ENCODE measurements at places on chromosomes 5 and 9.

DNA sequence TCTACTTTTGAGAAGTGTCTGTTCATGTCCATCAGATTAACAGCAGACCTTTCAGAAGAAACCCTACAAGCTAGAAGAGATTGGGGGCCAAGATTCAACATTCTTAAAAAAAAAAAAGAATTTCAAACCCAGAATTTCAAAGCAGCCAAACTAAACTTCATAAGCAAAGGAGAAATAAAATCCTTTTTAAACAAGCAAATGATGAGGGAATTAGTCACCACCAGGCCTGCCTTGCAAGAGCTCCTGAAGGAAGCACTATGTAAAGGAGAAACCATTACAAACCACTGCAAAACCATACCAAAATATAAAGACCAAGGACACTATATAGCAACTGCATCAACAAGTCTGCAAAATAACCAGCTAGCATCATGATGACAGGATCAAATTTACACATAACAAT is 124.6 kb upstream of the PDE4D start:
- peak; percentile 4 for DNase-seq

GRCh38 chr9:87601176-87601575 is 103.5 kb downstream of the DAPK1 start:
- no peak for DNase-seq

DNA sequence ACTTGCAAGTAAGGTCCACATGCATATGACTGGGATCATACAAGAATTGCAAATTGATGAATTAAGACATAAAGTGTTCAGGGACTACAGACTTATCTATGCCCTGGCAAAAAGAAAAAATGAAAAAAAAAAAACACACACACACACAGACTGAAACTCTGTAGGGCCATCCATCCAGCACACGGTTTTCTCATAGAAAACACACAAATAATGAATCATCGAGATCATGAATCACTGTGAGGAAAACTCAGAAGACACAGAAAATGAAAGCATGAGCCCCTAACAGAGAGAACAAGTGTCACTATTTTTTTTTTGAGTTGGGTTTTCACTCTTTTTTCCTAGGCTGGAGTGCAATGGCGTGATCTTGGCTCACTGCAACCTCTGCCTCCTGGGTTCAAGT is 185.2 kb downstream of the IRX2 start:
- DNase-seq: no peak

DNA sequence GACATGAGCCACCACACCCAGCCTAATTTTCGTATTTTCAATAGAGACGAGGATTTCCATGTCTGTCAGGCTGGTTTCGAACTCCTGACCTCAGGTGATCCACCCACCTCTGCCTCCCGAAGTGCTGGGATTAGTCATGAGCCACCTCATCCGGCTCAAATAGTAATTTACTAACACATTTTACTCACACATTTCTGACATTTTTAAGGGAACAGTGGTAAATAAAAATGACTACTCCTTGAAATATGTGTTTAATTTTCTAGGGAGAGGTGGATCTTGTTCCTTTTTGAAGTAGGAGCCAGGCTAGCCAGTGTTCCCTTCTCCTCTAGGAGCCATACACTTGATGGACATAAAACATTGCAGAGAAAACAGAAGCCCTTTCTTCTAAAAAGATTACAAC is 55.2 kb upstream of the ERBIN start:
- DNase-seq: peak; percentile 92

DNA sequence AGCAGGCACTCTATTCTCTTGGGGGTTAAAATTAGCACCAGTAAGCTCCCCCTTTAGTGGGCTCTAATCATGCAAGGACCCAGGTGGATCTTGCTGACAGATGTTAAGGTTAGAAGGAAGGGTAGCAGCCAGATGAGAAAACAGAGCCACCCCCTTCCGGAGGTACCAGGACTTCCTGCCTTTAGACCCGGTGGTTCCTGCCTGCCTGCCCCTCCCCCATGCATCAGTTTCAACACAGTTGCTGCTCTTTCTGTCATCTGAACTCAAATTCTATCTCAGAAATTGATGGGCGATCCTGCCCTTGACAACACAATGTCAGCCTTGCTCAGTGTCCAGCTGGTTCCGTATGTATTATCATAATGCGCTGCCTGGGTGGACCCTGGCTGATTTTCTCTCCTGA is 287.3 kb downstream of the EBF1 start:
- no peak for DNase-seq

GRCh38 chr9:96523374-96523773 is 73.4 kb downstream of the HABP4 start:
- DNase-seq: no peak

- DNase-seq: no peak
Observed at GRCh38 chr5:90824436-90824835, 265.8 kb downstream of the ADGRV1 start.

DNA sequence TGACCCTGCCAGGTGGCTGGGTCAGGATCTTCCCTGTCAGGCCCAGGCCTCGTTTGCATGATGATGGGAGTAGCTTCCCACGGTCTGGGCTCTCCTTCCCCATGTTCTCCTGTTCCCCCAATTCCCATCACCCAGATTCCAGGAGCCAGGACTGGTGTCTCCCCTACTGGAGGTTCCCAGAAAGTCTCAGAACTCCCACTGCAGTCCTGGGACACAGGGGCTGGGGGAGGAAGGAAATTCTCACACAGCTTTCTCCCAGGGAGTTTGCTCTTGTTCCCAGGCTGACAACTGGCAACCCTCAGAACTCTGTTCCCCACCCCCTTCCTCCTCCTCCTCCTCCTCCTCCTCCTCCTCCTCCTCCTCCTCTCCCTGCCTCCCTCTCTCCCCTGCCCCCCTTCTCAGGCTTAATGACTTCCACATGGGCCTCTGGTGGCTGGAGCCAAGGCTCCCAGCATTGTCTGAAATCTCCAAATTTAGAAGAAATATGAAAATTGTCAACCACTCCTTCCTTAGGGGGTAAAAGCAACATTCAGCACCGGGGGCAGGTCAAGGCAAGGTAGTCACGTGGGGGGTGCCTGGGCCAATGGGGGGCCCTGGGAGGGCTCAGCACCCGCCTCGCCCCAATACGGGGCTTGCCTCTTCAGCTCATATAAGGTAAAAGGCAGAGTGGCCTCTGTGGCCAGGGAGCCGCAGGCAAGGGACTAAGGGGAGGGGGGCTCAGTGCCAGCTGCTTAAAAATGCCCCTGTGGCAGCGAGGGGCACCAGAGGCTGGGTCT is 27.3 kb upstream of the IL17B start:
- no peak for DNase-seq

DNA sequence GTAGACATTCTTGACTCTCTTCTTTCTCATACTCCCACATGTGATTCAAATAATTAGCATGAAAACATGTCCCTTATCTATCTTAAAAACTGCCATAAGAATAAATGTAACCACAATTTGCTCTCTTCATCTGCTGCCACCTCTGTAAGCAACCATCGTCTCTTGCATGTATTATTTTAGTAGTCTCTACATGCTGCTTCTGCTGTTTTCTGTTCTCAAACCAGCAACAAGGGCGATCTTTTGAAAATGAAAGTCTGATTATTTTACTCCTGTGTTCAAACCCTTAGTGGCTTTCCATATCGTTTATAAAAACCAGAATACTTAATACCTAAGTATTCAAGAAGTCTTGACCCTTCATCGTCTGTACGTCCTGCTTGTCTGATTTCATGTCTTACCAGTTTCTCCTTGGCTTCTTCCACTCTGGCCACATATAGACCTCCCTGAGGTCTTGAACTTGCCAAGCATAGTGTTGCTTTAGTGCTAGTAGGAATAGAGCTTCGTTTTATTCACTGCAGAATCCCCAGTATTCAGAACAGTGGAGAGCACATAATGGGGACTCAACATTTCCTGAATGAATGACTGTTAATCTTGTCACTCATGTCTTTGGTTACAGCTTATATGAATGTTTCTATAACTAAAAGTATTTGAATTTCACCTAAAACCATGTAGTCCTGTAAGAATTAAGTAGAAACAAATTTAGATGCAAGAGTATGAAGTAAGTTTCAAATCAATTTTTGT is 10.6 kb downstream of the CDC42SE2 start:
- no peak for DNase-seq

DNA sequence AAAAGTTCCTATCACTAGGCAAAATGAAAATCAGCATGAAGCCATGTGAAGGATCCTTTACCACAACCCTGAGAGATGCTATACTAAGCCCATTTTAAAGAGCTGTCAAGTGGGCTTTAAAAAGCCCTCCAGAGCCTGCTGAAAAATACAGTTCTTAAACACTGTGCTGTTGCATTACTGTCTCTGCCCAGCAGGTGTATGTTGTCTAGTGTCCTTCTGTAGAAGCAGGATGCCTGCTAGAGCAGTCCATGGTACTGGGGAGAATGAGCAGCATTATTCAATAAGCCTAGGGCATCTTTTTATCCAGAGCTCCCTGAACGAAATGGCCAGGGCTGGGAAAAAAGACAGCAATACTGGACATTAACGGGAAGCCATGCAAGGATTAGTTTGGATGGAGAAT is 126.2 kb upstream of the PLCXD3 start:
- peak; percentile 54 for DNase-seq

- DNase-seq: peak; percentile 45
Observed at GRCh38 chr5:123156577-123157296, 67.7 kb downstream of the PRDM6 start.

DNA sequence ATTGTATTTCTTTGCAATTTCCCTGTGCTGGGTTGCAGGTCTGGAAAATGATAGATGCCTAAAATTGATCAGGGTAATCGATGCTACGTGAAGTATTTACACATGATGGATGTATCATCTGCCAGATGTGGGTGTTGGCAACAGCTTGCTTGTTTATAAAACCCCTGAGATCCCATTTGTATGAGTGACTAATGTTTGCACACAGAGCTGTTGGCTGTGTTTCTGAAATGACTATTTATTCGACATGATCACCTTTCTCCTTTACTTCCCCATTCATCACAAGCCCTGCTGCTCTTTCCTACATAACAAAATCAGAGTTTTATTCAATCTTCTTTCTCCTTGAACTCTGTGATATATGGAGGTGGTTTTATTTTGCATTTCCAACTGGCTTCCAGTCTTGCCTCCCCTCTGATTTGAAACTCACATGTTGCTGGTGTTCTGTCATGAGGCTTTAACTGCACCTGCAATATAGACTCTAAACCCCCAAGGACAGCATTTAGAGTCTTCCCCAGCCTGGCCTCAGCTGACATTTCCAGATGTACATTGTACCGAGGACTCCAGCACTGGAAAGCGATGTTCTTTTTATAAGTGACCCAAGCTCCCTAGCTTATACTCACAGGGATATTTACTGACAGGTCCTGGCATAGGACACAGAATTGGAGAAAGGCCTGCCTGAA is 50.7 kb upstream of the SHB start:
- peak; percentile 31 for DNase-seq

- DNase-seq: peak; percentile 26
Observed at GRCh38 chr5:6804766-6805501, 91.7 kb downstream of the TENT4A start.

- no peak for DNase-seq
Observed at GRCh38 chr9:26216702-26217101, 538.5 kb upstream of the TUSC1 start.

DNA sequence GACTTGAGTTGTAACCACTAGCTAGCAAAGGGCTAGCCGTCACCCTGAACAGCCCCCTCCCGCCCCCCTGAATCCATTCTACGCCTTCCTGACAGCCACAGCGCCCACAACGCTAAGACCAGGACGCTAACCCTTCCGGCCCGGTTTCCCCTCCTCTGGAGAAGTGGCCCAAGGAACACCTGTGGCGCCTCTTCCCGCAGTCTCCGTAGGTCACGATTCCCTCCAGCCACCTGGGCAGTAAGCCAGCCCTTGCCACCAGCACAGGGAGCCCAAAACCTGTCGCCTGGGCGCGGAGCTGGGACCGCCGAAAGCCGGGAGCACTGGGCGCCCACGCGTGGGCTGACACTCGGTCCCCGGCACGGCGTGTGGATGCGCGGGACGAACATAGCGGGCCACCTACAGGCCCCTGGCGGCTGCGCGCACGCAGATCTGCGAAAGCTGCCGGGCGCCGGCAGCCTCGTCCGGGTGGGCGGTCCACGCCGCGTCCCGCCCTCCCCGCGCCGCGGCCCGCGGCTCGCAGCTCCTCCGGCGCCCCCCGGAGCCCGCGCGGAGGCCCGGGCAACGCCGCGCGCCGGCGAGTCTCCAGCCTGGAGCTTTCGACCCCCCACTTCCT is 596 bp downstream of the IRF1 start:
- DNase-seq: peak; percentile 64

GRCh38 chr5:9537223-9538141 is 8.4 kb downstream of the SEMA5A start:
- DNase-seq: no peak

DNA sequence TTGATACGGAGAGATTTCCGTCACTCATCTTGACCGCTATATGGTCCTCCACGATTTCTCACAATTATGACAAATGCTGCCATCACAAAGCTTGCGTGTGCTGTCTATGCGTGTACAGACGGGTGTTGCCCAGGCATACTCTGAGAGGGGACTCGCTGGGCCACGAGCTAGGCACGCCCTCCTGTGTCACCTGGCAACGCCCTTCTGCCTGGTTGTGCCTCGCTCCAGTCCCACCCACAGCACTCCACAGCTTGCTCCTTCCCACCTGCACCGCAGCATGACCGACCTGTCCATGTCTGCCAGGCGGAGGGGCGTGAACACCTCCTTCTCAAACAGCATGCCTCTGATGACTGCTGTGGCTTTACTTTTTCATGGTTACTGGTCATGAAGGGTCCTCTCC is 55.6 kb downstream of the CAMSAP1 start:
- DNase-seq: no peak

- DNase-seq: no peak
Observed at GRCh38 chr9:78249542-78249941, 13.7 kb downstream of the CEP78 start.

GRCh38 chr9:109283012-109283411 is 37.8 kb downstream of the EPB41L4B start:
- DNase-seq: no peak

- DNase-seq: no peak
Observed at GRCh38 chr9:68455451-68455850, 85.2 kb downstream of the TMEM252 start.

DNA sequence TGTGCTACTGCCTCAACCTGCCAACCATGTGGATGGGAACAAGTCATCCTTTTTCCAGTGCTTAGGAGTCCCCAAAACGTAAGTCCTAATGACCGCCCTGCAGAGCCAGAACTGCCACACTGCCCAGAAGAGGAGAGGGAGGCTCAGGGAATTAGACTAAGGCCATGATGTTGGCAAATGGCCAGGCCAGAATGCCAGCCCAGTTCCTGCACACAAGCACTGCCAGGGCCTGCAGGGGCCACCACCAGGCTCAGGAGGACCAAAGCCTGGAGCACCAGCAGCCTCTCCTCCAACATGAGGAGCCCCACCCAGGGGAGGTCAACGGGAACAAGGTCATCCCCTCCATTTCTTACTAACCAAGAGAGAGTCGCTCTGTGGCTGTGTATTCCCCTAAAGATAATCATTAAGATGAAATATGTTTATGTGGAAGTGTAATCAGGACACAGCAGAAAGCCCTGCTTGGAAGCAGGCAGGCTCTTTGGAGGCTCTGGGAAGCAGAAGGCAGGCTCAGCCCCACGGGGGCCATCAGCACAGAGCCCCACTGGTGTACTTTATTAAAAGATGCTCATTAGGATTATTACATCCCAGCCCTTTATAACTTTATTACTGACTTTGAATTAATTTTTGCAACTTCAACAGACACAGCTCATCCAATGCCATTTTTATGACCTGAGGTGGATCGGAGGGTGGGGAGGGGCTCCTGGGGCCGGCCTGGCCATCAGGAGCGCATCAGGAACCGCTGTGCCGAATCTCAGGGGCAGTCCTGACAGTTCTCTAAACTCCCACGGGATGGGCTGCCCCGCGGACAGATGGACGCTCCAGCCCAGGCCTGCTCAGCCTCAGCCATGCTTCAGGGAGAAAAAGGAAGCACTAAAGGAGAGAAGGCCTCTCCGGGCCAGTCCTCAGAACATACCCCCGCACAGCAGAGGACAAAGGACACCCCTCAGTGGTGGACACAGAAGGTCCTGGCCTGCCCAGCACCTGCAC is 127.0 kb downstream of the ADAMTS2 start:
- no peak for DNase-seq
